ENCODE measurements at places on chromosomes 1 and 21. TPM values are rescaled to one million over a fixed set of nuclear protein-coding genes. Genes with fewer than 3 reads are reported as not detected.
A peak's percentile ranks its signal among the peaks of the same experiment; 100 is the strongest.

- DNase-seq, result no peak
Measured at GRCh38 chr1:205930799-205931281, 12.4 kb downstream of the SLC26A9 start.

Gene LIN28A
- total RNA-seq, result not detected

Gene OVAAL
- total RNA-seq, result not detected

- DNase-seq, result no peak
Measured at GRCh38 chr1:241332987-241333386, 24.0 kb downstream of the RGS7 start.

- no peak for DNase-seq
Measured at GRCh38 chr1:29081201-29081600, 42.5 kb downstream of the TMEM200B start.

GRCh38 chr1:14926818-14927575, 226.6 kb upstream of the TMEM51 start:
- no peak for DNase-seq

DNA sequence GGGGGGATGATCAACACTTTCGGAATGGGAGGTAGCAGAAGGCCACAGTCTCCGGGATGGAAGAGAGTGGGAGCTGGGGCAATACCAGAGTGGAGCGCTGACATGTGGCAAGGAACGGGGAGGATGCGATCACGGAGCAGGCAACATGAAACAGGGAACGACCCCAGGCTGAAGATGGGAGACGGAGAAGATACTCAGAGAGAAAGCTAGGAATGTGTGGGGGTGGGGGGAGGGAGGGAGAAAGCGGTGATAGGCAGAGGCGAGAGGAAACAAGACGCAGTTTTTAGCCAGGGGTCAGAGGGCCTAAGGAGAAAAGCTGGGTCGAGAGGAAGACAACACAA, 577 bp downstream of the RAB3GAP2 start:
- DNase-seq, result peak; percentile 31

Gene C1orf53
- total RNA-seq, result 6.8 TPM

DNA sequence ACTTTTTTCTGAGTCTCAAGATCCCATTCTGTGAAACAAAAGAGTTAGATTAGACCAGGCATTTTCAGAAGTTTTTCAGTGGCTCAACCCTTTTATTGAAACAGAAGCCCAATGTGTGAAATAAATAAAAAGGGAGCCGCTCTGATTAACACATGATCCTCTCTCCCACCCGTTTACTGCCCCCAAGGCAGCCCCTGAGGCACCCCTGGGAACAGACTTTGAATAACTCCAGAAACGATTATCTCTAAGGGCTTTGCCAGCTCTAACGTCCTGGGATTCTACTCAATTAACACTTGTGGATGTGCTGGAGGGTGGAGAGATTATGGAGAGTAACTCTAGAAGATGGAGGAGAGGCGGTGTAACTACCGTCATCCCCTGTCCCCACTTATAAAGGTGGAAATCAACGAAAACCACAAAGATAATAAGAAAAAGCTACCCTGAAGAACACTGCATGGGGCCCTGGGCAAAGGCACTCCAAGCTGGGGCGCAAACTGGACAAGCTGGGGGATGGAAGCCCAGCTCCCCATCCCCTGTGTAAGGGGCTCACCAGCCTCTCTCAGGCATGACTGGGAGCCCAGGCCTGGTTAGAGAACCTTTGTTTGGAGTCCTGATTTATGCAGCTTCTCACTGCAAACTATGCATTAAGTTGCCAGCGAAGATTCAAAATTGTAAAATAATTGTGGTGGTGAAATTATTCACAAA, 39.0 kb upstream of the GRIK3 start:
- no peak for DNase-seq

DNA sequence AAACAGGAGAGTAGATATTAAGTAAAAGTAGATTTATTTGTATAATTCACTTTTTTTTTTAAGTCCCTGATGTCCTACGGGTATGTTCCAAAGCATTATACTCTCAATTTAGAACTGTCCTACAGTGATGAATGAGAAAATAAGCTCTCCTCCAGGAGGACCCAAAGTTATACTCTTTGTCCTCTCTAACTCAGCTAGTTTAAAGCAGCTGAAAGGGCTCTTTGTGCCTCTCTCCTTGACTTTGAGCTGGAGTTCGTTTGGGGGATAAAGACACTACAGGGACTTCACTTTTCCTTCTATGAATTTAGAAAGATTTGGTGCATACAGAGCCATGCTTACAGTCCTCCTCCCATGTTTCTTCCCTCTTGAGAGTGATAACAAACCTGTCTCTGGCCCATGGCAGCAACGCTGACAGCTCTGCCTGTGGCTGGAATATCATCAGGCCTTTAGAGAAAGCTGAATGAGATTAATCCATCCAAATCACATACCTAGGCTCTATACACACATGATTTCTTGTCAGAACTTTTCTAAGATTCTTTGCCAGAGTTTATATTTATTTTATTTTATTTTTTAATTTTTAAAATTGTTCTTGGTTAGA, 134.3 kb downstream of the PIK3R3 start:
- DNase-seq, result no peak

DNA sequence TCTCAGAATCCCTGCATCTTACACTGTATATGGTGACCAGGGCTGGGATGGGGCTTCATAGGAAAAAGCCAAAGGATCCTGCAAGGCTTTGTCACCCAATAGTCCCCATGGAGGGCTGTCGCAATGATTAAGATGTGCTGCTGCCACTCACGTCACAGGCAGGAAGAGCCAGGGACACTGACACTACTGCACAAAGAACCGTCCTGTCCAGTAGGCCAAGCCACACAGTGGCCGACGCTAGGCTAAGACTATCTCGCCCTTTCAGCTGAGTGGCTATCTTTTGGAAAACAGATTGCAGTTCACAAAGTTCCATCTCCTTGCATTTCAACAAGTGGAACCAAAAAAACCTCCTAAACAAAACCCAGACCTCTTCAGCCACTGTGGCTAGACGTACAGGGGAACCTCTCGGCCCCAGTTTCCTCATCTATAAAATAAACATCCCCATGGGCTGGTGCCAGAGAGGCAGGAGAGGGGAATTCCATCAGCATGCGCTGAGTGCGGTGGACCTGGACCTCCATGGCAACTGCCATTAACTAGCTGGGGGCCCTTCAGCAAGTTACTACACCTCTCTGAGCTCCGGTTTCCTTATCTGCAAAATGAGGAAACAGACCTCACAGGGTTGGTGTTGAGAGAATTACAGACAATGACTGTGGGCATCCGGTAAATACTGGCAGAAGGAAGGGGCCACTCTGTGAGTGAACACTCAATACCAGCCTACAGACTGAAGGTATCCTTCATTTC, 8.7 kb downstream of the CAPZB start:
- DNase-seq, result peak; percentile 46

DNA sequence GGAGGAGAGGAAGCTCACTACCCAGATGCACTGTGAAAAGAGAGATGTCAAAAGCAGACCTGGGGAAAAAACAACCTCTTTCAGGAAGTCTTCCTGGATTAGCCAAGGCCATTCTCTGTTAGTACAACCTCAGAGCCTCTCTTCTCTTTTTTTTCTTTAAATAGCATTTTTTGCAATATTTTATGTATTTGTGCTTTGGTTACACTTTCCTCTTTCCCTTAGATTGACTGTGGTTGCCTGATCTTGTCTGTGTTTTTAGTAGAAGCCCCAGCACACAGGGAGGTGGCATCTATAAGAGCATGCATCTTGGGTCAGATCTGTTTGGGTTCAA, 18.8 kb downstream of the SLC26A9 start:
- no peak for DNase-seq

GRCh38 chr1:165843304-165843703, 15.9 kb downstream of the UCK2 start:
- no peak for DNase-seq

DNA sequence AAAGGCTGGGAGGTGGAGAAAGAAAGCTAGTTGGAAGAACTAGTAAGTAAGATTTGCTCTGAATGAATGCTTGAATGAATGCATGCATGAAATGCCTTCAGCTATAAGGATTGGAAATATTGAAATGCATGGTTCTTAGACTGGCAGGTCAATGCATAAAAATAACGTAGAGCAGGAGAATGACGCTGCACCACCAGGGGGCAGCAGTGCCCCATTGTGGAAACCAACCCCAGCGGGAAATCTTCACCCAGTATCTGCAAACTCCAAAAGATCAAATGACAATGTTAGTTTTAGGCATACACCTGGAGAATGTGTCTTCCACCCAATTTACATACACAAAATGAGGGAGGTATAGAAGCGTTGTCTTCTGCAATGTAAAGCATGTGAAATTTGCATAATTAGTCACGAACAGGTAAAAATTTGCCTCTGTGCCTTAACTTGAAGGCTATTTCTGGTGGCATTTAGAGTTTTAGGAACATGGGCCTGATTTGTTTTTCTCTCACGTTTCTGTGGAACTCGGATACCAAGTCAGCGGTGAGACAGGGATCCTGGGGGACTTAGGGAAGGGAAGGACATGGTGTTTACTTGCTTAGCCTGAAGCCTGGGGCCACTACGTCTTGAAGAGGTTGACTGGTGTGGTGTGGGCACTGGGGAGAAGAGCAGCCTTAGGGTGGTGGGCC, 78.6 kb downstream of the HHAT start:
- peak; percentile 91 for DNase-seq

DNA sequence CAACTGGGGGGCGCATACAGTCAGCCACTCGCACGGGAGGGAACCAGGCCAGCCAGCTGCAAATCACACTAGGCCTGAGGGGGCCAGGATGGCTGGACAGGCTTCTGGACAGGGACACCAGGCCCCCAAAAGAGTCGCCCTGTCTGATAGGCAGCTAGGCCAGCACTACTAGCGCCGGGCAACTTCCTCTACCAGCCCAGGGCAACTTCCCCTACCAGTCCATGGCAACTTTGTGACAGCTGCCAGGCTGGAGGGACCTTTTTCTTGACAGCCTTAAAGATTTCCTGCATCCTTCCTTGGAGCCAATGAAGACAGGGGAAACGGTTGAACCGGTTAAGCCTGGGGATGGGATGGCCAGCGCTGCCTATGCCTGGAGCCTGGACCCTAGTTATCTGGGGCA, 5.1 kb downstream of the IFFO2 start:
- DNase-seq, result no peak

Gene KLHDC7A
- total RNA-seq, result 2.3 TPM

GRCh38 chr1:228794810-228795209, 59.5 kb downstream of the RHOU start:
- DNase-seq, result no peak

DNA sequence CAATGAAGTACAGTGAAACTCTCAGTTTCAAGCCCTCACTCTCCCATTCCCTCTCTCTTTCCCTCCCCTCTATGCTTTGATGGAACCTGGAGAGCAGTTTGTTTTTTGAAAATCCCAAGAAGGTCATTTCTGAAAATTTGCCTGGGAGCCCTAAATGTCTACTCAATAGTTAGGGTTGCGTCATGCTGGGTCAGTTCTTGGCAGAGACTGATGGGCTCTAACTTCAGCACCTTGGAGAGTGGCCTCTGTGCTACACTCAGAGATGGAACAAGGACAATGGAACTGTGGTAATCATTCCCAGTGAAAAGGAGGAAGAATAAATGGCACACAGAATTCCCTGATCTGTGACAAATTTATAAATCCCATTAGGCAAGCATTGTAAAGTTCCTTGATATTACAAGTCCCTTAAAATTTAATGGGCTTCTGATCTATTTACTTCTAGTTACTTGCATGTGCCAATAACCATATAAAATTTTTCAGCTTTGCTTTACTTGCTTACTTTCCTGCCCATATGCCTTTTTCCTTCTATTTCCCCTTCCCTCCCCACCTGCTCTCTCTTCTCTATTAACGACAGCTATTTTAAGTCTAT, 182.9 kb upstream of the KCND3 start:
- DNase-seq, result peak; percentile 46

DNA sequence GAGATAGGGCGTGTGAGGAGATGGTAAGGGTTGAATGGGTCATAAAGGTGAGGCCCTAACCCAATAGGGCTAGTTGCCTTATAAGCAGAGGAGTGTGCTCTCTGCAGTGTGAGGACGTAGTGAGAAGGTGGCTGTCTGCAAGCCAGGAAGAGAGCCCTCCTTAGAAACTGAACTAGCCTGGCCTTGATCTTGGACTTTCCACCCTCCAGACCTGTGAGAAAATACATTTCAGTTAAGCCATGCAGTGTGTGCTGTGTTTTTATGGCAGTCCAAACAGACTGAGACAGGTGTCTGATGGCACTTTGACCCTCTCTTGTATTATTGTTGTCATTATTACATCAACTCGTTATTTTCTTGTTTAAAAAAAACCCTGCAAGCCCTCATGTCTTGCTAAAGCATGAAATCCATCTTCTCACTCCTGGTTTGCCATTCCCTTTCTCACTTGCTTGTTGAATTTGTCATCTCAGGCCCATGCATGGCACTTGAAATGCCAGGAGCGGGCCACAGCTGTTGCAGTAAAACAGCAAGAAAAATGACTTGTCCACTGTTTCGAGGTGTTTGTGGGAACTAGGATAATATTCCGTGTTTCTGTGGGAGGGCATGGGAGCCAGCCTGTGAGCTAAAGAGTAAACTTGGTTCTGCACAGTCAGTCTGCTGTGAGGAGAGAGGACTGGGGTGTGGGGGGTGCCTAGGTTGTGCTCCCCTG, 78.6 kb downstream of the STUM start:
- DNase-seq, result no peak

- no peak for DNase-seq
Measured at GRCh38 chr1:174976436-174977108, 23.2 kb upstream of the CACYBP start.

Data from mucosa of descending colon (tissue), 3 donors.